ENCODE measurements at places on chromosomes 1 and 21. TPM values are rescaled to one million over a fixed set of nuclear protein-coding genes. Genes with fewer than 3 reads are reported as not detected.

Gene NASP
- 39.7 TPM for total RNA-seq

Gene ADORA3
- total RNA-seq = 0.16 TPM

Gene RAP1GAP
- total RNA-seq = 0.16 TPM

Gene CORT
- total RNA-seq = not detected

Gene MIXL1
- not detected for total RNA-seq

Gene FCRL1
- total RNA-seq = not detected
